Left renal pelvis (tissue), 4 donors: ENCODE measurements at places on chromosomes 6 and 20.

- DNase-seq = no peak
Measured at GRCh38 chr6:97049253-97050011, 124.9 kb downstream of the KLHL32 start.

- DNase-seq = no peak
Measured at GRCh38 chr6:91646649-91647048, 1059.8 kb upstream of the MAP3K7 start.

GRCh38 chr20:25050501-25051350 lies 7.2 kb downstream of the ACSS1 start:
- no peak for DNase-seq

DNA sequence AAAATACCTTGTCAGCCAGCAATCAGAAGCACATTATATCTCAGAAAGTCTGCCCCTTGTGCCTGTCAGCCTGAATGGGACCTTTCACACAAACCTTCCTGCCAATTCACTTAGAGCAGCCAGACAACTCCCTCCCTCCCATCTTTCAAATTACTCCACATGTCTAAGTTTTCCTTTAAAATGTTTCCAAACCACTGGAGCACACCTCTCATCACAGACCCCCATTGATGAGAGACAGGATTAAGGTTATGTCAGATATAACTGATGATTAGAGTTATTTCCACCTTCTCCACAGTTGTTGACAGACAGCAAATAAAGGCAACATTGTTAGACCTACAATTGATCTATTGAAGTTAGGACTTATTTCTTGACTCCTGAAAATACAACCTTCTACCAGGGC lies 408.4 kb downstream of the PLCB1 start:
- DNase-seq = no peak

GRCh38 chr20:47206962-47207641 lies 149.4 kb downstream of the ZMYND8 start:
- DNase-seq = no peak

GRCh38 chr20:41587956-41588355 lies 30.2 kb downstream of the CHD6 start:
- DNase-seq = no peak

GRCh38 chr6:11810039-11810541 lies 31.5 kb upstream of the ADTRP start:
- no peak for DNase-seq

DNA sequence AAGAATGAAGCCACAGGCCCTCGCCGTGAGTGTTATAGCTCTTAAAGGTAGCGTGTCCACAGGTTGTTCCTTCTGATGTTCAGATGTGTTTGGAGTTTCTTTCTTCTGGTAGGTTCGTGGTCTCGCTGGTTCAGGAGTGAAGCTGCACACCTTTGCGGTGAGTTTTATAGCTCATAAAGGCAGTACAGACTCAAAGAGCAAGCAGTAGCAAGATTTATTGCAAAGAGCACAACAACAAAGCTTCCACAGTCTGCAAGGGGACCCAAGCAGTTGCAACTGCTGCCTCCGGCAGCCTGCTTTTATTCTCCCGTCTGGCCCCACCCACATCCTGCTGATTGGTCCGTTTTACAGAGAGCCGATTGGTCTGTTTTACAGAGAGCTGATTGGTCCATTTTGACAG lies 5.2 kb downstream of the HIVEP1 start:
- no peak for DNase-seq

DNA sequence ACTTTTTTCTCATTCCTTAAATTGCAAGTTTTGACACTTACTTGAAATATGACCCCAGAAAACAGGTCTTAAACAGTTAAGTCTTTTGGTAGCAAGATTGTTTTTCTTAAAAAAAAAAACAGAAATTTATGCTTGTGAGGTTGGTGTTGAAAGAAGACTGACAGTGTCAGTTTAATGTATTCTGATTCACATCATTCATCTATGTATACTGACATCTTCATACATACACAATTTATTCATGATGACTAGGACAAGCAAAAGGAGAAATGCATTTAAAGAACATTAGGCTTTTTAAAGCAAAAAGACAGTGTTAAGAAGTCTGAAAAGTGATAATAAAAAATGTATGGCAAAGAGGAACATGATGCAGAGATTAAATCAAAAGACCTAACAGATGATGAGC lies 27.0 kb downstream of the MCHR2 start:
- no peak for DNase-seq

DNA sequence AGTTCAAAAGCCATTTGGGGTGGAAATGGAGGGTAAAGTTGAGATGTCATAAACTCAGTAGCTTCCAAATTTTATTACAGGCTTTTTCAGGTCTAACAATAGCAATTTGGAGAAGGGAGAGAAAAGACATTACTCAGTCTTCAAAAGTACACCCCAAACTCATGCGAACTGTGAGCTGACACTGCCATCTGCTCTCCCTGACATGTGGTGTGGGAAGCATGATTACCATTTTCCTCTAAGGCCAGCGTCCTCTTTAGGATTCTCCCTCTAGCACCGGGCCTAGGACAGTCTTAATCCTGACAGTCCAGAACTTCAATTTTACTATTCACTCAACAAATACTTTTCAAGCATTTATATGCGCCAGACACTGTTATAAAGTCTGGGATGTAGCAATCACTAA lies 536.0 kb upstream of the JARID2 start:
- DNase-seq = no peak

GRCh38 chr6:17470938-17471327 lies 77.5 kb downstream of the CAP2 start:
- no peak for DNase-seq

DNA sequence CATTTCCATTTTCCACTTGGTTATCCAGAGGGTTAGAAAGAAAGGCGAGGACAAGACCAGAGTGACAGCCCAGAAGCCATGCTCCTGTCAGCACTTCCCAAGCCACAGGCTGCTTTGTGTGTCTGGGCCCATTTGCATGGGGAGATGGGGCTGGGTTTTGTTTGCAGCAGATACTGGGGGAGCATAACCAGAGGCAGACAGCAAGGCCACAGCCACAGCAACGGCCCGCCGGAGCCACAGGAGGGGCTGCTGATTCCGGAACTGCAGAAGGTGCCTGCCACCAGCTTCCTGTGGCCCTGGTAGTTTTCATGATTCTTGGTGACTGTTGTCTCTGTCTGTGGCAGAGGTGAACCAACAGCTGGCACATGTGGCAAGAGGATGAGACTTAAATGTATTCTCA lies 106.6 kb downstream of the DLL1 start:
- no peak for DNase-seq

DNA sequence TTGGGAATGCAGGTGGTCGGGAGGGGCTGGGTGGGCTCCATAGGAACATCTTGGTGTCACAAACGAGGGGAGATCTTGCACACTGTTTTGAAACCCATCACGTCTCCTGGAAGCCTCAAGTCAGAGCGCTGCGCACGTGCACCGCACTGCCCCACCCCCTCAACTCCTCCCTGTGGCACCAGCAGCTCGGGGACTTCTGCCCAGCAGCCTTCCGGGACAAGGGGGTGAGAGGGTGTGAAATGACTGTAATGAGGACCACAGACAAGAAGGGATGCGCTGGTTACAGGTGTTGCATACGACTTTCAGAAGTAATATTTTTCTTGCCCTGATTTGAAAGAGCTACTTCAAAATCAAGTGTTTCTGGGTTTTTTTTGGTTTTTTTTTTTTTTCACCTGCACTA lies 60.3 kb downstream of the FOXC1 start:
- no peak for DNase-seq

GRCh38 chr6:29982097-29982496 lies 39.8 kb downstream of the HLA-A start:
- no peak for DNase-seq

DNA sequence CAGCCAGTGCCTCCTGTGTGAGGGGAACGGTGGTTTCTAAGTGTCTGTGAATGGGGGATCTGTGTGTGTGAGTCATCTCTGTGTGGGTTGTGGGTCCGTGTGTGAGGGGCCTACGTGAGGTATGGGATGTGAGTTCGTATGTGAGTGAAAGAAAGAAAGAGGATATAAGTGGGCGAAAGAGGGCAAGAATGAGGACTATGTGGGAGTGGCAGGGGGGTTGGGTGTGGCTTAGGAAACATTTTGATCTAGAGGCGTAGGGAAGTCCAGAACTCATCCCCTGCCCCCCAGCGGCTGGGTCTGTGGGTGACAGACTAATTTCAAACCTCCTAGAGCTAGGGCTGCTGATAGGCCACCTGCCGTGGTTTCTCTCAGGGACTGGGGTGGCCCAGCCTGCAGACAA lies 35.5 kb downstream of the DHX35 start:
- DNase-seq = no peak

GRCh38 chr6:11042025-11042749 lies 1.9 kb downstream of the ELOVL2 start:
- no peak for DNase-seq

GRCh38 chr6:110874880-110875547 lies 429 bp downstream of the AMD1 start:
- DNase-seq = no peak

DNA sequence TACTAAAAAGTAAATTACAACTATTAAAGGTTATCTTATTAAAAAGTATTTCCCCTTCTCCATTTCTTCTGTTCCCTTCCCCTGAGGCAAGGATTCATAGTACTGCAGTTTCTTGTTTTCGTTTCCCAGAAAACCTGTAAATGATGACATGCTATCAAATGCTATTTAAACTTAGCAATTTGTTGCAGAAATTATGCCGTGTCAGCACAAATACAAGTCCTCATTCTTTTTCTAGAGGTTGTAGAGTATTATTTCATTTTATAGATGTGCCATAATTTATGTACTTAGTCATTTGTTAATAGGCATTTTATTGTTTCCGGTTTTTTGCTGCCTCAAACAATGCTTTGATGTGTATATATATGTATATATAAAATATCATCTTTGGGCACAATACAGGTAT lies 268.4 kb downstream of the PLCB1 start:
- DNase-seq = no peak

GRCh38 chr6:109172101-109172746 lies 76.9 kb downstream of the CEP57L1 start:
- no peak for DNase-seq

DNA sequence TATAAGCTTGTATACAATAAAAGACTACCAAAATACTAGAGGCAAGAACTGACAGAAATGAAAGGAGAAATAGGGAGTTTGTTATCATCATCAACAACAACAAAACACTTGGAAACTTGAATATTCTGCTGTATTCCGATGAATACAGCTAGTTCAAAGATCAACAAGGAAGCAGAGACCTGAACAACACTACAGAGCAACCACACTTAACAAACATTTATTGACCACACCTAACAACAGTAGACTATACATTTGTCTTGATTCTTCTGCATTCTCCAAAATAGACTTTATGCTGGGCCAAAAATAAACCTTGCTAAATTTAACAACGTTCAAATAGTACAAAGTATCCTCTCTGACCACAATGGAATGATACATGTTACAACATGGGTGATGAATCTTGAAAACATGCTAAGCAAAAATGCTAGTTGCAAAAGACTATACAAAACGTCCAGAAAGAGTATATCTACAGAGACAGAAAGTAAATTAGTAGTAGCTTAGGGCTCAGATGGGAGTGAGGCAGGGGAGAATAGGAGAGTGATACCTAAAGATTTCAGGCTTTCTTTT lies 39.1 kb upstream of the PAK5 start:
- no peak for DNase-seq

DNA sequence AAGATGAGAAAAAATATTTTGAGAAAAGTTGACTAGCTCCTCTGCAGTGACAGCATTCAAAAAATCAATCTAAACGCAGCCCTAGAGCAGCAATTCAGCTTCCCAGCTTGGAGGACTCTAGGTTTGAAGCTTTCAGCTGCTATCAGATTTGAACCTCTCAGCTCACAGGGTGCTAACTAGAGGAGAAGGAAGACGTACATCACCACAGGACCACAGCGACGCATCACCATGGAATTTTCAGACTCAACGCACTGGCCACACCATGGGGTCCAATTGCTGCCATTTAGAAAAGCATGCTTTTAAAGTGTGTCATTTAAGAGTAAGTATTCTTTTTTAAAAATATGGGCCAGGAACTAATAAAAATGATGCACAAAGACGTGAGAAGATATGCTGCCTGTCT lies 45.0 kb upstream of the FUCA2 start:
- no peak for DNase-seq

DNA sequence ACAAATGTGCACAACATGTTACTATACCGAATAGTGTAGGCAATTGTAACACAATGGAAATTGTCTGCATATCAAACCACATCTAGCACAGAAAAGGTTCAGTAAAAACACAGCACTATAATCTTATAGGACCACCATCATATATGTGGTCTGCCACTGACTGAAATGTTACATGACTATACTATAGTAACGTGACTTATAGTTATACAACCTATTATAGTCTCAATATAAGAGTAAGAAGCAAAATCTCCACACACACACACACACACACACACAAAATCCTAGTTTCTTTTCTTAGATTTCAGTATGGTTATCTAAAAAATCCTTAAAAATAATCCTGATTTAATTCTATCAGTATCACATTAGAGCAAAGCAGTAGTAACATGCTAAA lies 164.6 kb downstream of the RALGAPA2 start:
- no peak for DNase-seq

- DNase-seq = no peak
Measured at GRCh38 chr6:159595173-159595572, 97.9 kb downstream of the SOD2 start.

- DNase-seq = no peak
Measured at GRCh38 chr6:83199173-83199862, 6.2 kb downstream of the RWDD2A start.

- no peak for DNase-seq
Measured at GRCh38 chr6:96570053-96570452, 7.1 kb downstream of the FHL5 start.

DNA sequence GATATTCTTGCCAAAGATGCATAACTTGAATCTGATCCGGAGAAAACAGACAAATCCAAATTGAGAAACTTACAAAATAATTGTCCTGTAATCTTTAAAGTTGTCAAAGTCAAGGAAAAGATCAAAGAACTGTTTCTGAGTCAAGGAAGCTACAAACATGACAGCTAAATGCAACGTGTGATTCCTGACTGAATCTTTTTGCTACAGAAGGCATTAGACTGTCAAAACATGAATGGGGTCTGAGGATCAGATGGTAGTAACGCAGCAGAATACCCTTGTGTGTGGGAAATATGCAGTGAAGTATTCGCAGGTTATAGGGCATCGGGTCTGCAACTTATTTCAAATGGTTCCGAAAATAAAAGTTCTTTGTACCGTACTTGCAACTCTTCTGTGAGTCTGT lies 86.2 kb downstream of the MDGA1 start:
- DNase-seq = no peak

GRCh38 chr20:63775096-63775978 lies 35.8 kb downstream of the SLC2A4RG start:
- peak; percentile 56 for DNase-seq

DNA sequence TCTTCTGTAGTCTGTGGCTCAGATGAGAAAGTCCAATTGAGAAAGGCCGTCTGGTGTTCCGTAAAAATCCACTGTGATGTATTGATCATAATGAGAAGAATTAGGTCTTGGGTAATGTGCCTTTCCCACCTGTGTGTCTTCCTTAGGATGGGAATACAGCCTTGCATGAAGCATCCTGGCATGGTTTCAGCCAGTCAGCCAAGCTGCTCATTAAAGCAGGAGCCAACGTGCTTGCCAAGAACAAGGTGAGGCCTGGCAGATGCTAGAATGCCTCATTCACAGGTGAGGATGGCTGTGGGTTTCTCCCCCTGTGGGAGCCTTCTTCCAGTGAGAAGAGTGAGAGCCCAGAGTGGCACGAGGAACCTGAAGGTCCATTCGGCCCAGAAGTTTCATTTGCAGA lies 32.7 kb downstream of the LYRM2 start:
- DNase-seq = no peak
